ENCODE measurements at places on chromosomes 5 and 9. TPM values are rescaled to one million over a fixed set of nuclear protein-coding genes. Genes with fewer than 3 reads are reported as not detected.

The MARCOL gene
- total RNA-seq, result not detected

The WWC1 gene
- total RNA-seq, result 69.4 TPM

The C9orf152 gene
- not detected for total RNA-seq

The PSD2 gene
- total RNA-seq, result not detected

The GDA gene
- 2.2 TPM for total RNA-seq

The IFNA13 gene
- total RNA-seq, result not detected

The ZNF474 gene
- not detected for total RNA-seq

The OSMR gene
- 38.8 TPM for total RNA-seq

The TNFSF8 gene
- not detected for total RNA-seq

The BTNL3 gene
- total RNA-seq, result not detected

The CENPH gene
- 9.6 TPM for total RNA-seq

The THBS4 gene
- 0.24 TPM for total RNA-seq

The GHR gene
- 1.4 TPM for total RNA-seq

The SIT1 gene
- not detected for total RNA-seq

The TBCA gene
- total RNA-seq, result 96.9 TPM

The CCDC152 gene
- total RNA-seq, result not detected

The NME5 gene
- total RNA-seq, result 1.7 TPM

The IRX4 gene
- 4.5 TPM for total RNA-seq

The ZNF483 gene
- total RNA-seq, result 1.4 TPM

The TMEM252 gene
- total RNA-seq, result not detected

The FAM169A gene
- total RNA-seq, result 16.4 TPM

The NDUFS6 gene
- 16.8 TPM for total RNA-seq

The CNTNAP3 gene
- total RNA-seq, result 7.0 TPM

The STXBP1 gene
- total RNA-seq, result 7.2 TPM

The SPATA9 gene
- total RNA-seq, result not detected

The PCDHB9 gene
- total RNA-seq, result not detected

The EIF4E1B gene
- total RNA-seq, result not detected

The P4HA2 gene
- total RNA-seq, result 324 TPM

The PRDM9 gene
- under 0.01 TPM for total RNA-seq

The AJM1 gene
- 1.7 TPM for total RNA-seq

The FCN2 gene
- not detected for total RNA-seq

The CAMK2A gene
- 0.24 TPM for total RNA-seq

The ESM1 gene
- total RNA-seq, result not detected

The SEMA6A gene
- 7.2 TPM for total RNA-seq

The FOXD4L6 gene
- not detected for total RNA-seq

The LHX2 gene
- not detected for total RNA-seq

The SLC36A2 gene
- total RNA-seq, result not detected

The PDZD2 gene
- total RNA-seq, result 8.3 TPM

The SPATA6L gene
- 3.9 TPM for total RNA-seq

The MCIDAS gene
- 0.48 TPM for total RNA-seq

The RLN2 gene
- total RNA-seq, result 0.64 TPM

The OTULINL gene
- 0.64 TPM for total RNA-seq

The ADAMTS19 gene
- not detected for total RNA-seq

The PALM2AKAP2 gene
- 8.2 TPM for total RNA-seq

The MSMP gene
- total RNA-seq, result not detected

The SPOCK1 gene
- 2.6 TPM for total RNA-seq

The PCDHB5 gene
- total RNA-seq, result 0.64 TPM

The SLC34A1 gene
- total RNA-seq, result 0.43 TPM

The CTXN3 gene
- total RNA-seq, result not detected

The IL9 gene
- not detected for total RNA-seq

The PCDHGA3 gene
- total RNA-seq, result under 0.01 TPM

The PCDHGC3 gene
- total RNA-seq, result 20.2 TPM

The PRR16 gene
- total RNA-seq, result 0.48 TPM
